ENCODE measurements at places on chromosomes 7 and 10. TPM values are rescaled to one million over a fixed set of nuclear protein-coding genes. Genes with fewer than 3 reads are reported as not detected.

The SLC13A1 gene
- total RNA-seq = not detected

The OR13A1 gene
- not detected for total RNA-seq

The OR2A1 gene
- total RNA-seq = 0.56 TPM

The AKR1C3 gene
- 5.3 TPM for total RNA-seq

DNA sequence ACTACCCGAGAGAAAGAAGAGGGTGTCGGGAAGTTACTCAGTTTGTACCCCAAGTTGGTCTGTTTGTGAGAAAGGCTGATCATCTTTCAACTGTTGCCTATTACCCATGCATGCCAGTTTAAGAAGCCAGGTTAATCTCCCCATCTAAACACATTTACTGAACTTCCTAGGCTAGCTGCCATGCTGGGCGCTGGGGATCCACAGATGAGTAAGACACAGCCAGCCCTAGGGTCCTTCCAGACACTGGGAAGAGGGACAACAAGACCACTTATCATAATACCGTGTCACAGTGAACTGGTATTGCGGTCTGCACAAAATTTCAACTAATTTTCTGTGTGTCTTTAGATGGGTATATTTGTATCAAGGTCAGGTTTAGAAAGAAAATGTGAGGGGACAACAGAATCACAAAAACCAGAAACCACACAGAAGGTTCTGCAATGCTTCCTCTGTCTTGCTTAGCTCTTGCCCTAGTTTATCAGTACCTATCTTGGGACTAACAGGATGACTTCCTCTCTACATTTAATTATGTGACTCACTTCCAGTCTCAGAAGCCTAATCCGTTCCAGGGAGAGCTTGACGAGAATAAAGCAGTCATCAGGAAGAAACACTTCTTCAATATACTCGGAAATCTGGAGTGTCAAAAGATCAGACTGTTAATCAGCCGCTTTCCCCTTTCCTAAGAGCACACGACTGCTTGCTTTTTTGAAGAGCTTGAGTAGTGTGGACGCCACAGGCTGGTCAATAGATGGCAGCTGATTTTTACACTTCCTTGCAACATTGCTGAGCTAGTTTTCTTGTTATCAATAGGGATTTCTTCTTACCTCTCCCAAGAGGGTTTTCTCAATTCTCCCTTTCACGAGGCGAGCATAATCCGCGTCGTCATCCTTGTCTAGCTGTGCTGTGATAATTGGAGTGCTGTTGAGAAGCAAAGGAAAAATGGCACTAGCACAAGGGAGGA is 45.7 kb downstream of the POLR3A start:
- no peak overlapping the region for H3K27ac ChIP-seq
- H3K27me3 ChIP-seq = no peaks in the 10 kb centered on the region
- peaks cover 89% of the 10 kb centered on the region for H3K36me3 ChIP-seq
- DNase-seq = no peak

- no peak overlapping the region for H3K27ac ChIP-seq
- no peaks in the 10 kb centered on the region for H3K36me3 ChIP-seq
- H3K27me3 ChIP-seq = no peaks in the 10 kb centered on the region
- H3K4me3 ChIP-seq = no peak overlapping the region
- H3K4me1 ChIP-seq = no peaks in the 10 kb centered on the region
Observed at GRCh38 chr7:35993113-35993512, 159.9 kb upstream of the EEPD1 start.

- H3K4me1 ChIP-seq = no peaks in the 10 kb centered on the region
- no peak overlapping the region for H3K4me3 ChIP-seq
- peaks cover 33% of the 10 kb centered on the region for H3K27me3 ChIP-seq
- no peak overlapping the region for H3K27ac ChIP-seq
Observed at GRCh38 chr7:174716-175115, 17.7 kb upstream of the FAM20C start.
